ENCODE measurements at places on chromosomes 3 and 15.

DNA sequence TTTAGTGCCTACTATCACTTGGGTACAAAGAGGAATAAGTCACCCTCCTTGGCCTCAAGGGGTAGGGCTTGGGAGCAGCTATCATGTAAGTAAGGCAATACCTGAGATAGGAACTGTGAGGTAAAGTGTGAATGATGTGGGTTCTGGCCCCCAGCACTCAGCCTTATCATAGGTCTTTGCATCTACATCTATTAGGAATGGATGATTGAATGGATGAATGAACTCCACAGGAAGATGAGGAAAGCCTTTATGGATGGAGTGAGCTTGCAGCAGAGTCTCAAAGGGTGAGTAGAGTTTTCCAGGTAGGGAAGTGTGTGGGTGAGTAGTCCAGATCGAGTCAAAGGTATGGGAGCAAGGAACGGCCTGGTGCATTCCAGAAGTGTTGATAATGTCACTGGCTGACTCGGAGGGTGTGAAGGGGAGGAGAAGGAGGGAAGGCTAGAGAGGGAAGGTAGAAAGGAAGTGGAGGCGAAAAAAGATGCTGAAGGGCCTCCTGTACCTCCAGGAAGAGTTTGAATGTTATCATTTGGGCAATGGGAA lies 13.1 kb upstream of the ABHD2 start:
- no peak for DNase-seq

DNA sequence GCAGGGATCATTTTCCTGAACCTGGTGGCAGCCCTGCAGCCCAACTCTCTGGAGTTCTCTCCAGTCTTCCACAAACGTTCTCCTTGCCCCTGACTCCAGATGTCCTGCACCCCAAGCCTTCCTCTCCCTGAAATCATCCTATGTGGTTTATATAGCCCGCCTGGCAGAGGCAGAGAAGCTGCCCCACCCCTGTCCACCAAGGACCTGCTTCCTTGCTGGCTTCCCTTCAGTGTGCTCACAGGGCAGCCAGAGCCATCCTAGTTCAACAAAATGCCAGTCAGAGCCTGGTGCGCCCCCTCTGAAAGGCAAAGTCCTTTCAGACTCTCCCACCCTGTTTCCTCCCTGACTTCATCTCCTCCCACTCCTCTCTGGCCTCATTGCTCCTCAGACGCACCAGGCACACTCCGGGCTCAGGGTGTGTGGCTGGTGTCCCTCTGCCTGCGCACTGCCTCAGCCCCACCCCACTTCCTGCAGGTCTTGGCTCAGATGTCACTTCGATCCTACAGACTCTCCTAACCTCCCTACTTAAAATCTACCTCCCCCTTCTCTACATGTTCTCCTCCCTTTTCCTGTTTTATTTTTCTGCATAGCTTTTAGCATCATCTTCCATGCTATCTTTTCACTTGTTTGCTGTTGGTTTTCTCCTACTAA lies 5.9 kb downstream of the KBTBD13 start:
- DNase-seq = peak; percentile 7

DNA sequence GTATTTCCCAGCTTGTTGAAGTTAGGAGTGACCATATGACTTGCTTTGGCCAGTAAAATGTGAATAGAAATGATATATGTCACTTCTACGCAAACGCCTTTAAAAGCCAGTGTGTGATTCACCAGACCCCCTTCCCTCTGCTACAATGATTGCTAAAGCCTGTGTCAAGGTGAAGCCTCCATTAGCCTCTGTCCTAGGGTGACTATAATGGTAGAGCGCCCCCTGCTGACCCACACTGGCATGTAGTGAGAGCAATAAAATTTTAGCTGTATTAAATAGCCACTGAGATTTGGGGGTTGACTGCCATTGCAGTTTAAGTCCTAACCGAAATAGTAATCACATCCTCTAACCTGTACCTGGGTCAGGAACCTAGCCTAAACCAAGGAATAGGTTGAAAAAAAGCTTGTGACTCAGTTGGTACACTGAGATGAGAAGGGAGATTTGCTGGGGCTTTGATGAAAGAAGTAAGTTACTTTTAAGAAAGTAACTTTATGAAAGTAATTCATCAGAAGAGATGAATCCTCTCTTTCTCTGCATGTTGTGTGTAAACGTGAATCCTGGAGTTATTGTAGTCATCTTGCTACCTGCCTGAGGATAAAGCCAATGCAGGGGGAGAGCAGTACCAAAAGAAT lies 52.6 kb downstream of the GTF2E1 start:
- peak; percentile 69 for DNase-seq

DNA sequence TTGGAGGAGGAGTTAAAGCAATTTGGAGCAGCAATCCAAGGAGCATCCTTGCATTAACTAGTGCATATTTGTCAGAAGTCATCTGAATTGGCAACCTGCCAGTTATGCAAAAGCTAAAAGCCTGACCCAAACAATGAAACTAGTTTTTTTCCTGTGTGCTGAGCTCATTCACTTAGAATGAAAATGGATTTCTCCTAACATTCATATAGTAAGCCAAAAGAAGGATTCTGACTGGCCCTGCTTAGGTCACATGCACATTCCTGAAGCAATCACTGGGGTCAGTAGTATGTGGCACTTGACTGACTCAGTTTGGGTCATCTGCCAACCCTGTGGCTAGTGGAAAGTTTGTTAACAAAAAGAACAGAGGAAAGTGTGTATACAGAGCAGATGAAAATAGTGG lies 30.5 kb downstream of the OXSM start:
- no peak for DNase-seq

DNA sequence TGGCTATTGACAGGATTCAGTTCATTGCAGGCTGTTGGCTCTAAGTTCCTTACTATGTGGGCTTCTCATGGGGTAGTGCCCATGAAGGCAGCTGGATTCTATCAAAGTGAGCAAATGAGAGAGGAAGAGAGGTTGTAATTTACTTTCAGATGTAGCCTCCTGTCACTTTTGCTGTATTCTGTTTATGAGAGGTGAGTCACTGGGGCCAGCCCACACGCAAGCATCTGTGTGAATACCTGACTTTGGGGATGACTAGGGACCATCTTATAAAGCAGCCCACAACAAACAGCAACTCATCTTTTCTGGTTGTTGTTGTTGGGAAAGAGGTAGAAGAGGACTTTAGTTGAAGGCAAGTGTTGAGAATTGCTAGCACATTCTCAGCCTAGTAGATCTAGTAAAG lies 506.3 kb upstream of the GRM7 start:
- DNase-seq = no peak

DNA sequence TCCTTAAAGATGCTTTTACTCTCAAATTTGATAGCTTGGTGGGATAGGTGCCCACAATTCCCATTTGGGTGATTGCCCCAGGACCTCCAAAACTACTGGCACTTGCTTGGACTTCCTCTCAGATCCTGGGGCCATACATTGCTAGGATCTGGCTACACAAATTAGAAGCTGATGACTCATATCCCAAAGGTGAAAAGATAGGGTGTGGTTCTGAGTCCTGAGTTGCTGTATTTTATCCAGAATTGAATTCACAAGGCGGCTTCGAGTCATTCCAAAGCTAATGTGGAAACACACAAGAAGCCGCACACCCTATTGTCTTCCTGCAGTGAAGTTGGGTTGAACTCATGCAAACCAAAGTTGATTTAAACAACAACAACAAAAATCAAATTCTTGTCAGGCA lies 53.4 kb downstream of the DUT start:
- no peak for DNase-seq

Data from CD8-positive, alpha-beta memory T cell (primary cell).